ENCODE measurements at places on chromosomes 7 and 10. TPM values are rescaled to one million over a fixed set of nuclear protein-coding genes. Genes with fewer than 3 reads are reported as not detected.

GPR22 gene
- total RNA-seq = not detected

CFAP43 gene
- 0.16 TPM for total RNA-seq

SLC16A9 gene
- total RNA-seq = 1.2 TPM

SORCS3 gene
- total RNA-seq = not detected

JAZF1 gene
- total RNA-seq = 3.3 TPM

MAT1A gene
- not detected for total RNA-seq

DNA sequence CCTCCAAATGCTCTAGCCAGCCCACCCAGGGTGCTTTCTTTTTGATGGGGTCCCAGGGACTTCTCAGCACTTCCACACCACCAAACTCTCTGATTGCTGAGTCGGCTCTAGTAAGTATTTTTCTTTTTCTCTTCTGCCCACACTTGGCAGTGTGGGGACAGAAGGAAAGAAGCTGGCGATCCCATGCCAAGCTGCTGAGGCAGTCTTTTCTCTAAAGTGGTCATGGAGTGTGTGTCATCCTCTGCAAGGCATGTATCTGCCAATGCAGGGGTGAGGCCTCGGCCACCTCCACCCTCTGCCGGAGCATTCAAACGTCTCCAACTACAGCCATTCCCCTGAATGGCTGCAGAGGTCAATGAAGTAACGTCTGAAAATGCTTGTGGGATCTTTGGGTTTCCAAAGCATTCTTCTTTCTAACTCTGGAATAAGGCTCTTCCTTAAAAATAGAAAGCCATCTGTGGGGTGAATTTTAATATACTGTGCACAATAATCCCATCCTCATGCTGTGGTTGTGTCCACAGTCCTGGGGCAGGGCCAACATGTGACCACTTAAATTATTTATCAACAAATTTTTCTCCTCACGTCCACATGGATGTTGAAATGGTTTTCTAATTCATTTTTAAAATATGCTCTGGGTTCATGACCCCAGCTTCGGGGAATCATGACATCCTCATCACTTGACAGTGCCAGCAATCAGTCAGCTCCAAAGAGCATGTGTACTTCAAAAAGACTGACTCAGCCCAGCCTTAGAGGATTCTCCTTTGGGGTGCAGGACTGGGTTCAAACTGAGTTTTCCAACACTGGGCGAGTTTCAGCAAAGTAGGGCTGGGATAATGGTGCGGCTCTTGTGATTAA, 171.3 kb upstream of the ITGB1 start:
- DNase-seq = no peak

DNA sequence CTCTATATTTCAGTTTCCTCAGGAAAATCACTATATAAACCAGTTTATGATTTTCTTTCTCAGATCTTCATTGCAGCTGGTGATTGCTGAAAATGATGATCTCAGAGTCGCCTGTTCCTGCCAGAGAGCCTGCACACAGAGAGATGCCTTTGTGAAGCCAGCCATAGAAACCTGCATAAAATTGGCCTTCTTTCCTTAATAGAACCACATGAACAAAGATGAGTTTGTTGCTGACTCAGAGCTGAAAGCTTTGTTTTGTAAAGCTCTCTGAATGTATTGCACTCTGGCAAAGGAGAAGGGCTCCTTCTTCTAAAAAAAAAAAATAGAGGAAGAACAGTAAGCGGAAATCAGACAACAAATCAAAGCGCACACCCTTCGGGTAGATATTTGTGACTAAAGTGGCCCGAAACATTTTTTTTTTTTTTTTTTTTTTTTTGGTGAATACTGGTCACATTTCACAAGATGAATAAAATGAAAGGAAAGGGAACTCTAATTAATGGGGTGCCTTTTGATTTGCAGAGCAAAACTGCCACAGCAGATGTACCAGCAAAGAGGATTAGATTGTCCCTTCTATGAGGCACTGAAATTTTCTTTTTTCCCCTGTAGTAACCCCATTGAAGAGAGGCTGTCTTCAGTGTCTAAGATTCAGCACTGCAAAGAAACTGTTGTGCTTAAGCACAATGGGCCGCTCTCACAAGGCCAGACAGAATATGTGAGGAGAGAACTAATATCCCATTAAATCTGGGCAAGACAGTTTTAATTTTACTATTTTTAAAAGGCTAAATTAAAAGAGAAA, 75.1 kb upstream of the PTPRZ1 start:
- no peak for DNase-seq

DNA sequence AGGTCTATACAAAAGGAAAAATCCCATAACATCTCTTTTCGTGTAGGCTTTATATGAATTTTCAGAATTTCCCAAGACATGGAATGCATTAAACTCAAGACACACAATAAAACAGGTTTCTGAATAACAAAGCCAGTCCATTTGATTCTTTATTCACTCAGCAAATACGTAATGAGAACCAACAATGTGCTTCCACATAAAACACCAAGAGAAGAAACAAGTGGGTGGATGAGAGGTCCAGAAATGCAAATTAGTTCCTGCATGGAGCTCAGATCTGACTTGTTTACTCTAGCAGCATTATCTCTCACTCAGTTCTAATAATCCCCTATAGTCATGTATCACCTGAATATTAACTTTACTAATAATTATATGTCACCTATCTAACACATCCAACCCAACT, 249.5 kb downstream of the LRRTM3 start:
- no peak for DNase-seq

DNA sequence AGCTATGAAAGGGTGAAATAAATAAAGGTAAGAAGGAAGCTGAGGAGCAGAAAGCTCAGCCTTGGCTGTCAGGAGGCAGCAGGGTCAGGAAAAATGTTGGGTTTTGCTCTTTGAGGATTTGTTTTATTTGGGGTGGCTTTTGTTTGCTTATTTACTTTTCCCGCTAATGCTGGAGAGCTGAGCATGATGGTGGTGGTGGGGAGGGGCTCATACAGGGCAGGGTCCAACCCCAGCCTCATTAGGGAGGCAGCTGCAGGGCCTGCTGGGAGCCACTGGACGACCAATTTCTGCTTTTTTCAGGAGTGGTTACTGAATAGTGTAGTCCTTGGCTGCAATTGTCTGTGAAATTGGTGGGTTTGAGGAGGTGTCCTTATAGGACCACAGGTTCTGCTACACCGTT, 36.3 kb downstream of the CCM2 start:
- no peak for DNase-seq

GRCh38 chr10:112701211-112701877, 248.7 kb upstream of the TCF7L2 start:
- no peak for DNase-seq

DNA sequence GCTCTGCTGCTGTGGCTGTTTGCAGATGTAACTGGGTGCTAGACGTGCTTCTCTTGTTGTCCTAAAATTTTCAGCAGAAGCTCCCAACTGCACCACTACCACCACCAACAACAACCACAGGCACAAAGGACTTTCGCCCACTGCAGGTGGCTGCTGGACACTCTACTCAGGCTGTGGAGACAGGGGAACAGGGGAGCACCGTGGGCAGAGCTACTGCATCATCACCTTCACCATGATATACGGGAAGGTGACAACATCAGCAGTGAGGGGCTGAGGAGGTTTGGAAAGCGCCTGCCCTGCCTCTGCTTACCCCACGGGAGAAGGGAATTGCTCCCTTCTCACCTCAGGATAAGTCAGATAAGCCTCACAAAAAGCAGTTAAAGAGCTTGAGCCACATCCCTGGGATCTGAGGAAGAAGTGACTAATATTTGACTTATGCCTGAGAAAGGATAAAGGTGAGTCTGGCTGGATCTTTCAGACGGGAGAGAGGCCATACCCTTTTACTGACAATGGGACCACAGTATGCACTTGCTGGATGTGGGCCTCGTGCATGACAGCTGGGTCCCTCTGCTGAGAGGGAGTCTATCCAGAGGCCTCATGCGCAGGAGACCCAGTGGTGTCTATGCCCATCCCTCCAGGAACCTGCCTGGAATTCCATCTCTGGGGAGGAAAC, 217.6 kb downstream of the KLF6 start:
- no peak for DNase-seq

- DNase-seq = no peak
Observed at GRCh38 chr7:150695654-150696053, 10.1 kb downstream of the GIMAP2 start.

DNA sequence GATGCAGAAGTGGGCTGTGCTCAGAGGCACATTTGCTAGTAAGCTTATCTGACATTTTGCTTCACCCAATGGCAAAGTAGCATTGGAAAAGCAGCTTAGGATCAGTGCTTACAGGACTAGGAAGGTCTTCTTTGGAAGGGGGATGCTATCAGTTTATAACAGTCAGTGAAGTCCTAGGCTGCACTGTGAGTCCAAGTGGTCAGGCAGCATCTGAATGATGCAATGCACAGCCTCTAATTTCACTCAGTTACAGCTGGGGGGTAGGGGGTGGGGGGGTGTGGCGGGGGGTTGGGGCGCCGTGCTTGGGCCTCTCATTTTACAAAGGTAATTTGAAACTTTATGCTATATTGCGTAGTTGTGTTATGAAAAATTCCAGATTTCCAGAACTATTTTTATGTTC, 652.3 kb upstream of the MGMT start:
- no peak for DNase-seq

GRCh38 chr7:151661587-151661986, 141.9 kb upstream of the RHEB start:
- no peak for DNase-seq

- no peak for DNase-seq
Observed at GRCh38 chr10:48614481-48615390, 9.9 kb upstream of the ARHGAP22 start.

DNA sequence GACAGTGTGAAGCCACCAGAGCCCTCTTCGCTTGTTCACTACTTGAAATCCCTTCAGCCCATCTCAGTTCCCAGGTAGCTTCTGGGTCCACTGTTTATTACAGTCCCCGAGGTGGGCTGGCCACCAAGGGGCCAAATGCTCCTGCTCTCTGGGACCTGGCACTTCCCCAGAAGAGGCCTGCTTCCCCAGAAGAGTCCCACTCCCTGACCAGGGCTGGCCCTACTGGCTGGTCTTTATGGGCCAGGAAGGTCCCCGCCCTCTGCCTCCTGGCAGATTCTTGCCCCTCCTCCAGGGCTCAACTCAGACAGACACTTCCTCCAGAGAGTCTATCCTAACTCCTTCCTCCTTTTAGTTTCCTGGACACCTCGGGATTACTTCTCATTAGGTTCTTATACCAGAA, 70.7 kb upstream of the LRRC18 start:
- DNase-seq = no peak

GRCh38 chr7:113159746-113160339, 41.5 kb upstream of the SMIM30 start:
- peak; percentile 13 for DNase-seq

DNA sequence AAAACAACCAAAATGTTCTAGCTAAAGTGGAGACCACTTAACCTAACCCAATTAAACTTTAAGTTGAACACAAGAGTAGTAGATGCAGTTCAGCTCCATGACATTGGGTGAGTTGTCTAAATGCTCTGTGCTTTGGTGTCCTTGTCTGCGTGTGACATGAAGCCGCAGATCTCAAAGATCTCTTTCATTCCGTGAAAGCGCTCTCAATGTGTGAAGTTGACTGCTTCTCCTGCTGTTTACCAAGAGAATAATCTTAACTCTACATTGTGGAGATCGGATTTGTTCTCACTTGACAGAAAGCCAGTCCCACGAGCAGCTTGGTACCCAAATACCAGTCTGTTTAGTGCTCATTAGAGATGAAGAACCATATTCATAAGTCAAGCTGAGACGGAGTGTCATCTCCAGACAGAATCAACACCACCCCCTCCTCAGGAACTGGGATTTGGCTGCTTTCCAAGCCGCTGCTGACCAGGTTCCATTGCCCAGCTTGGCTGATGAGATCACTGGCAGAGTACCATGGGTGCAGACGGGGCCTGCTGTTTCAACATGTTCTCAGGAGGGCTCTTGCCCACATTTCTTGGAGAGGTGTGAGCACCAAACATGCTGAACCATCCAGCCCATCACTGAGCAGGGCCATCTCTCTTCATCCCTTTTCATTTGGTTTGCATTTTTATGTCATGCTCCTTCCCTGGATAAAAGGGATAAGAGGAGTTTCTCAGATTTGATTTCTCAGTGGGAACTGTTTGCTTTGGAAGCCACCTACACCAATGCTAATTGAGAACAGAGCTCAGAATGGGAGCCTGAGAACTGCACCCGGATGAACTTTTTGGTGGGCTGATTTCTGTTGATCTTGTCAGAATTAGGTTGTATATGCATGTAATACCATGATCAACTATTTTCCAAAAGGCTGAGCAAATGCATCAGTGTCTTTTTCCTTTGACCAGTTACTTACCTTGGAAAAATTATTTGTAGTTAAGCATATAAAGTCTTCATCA, 95.8 kb upstream of the AGBL3 start:
- no peak for DNase-seq

Measured in activated CD8-positive, alpha-beta T cell treated with anti-CD3 and anti-CD28 coated beads for 36 hours (primary cell).